Lung (tissue), 17 donors: ENCODE measurements at places on chromosomes 5 and 9.

DNA sequence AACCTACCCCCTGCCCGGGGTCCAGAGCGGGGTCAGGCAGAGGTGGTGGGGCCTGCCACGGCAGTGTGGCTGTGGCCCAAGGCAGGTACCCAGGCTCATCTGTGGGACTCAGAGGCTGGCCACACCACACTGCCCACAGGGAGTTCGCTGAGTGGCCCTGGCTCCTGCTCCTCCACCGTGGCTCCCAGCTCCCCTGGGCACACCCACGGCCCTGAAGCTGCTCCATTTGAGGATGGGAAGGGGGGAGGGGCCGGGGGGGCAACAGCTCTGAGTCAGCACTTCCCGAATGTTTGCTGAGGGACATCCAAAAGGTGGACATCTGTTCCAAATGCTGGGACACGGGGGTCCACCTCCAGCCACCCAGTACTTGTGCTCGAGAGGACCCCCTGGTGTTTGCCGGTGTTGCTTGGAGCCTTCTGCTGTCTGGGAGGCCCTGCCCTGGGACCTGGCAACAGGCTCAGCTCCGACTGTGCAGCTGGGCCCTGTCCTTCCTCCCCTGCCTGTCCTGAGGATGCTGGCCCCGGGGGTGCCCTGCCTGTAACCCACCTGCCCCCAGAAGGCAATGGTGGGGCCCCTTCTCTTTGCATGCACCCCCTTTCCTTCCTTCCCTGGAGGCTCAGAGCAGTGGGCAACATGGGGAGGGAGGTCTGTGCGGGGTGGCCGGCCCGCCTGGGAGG is 2.5 kb upstream of the NRARP start:
- no peak for DNase-seq

GRCh38 chr9:107874137-107874536 is 384.6 kb upstream of the KLF4 start:
- DNase-seq = no peak

- peak; percentile 76 for DNase-seq
Observed at GRCh38 chr9:18442629-18443491, 31.1 kb upstream of the ADAMTSL1 start.

DNA sequence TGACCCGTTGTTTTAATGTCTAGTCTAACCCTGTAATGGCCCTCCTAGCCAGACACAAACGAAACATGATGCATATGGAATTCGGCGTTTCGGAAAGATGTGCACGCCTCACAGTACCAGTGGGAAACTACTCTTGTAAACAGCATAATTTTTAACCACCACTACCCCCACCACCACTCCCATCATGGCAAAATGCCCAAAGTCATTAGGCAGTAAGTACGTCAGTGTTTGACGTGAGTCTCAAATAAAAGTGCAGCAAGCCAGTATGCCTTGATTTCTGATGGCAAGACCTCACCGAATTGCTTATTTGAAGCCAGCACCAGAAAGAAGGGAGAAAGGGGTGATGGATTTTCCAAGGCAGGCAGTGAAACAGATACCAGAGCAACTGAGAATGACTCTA is 71.4 kb downstream of the ADRB2 start:
- DNase-seq = no peak

DNA sequence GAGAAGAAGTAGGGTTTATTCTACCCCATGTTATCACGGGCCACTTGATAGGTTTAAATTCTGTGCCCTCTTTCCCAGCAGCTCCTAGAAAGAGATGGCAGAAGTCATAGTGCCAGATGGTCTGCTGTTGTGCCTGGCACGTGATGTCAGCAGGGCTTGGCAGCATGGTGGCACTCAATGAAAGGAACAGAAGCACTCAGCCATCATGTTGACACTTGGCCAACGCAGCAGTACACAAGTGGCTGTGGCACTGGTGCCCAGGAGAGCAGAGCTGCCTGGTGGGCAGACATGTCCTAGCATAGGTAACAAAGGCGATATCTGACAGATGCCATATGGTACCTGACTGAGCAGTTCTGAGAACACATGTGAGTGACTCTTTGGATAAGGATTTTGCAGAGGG is 796.4 kb upstream of the ACO1 start:
- DNase-seq = no peak

GRCh38 chr9:109267555-109267954 is 53.3 kb downstream of the EPB41L4B start:
- DNase-seq = no peak

GRCh38 chr9:105414947-105415661 is 32.7 kb upstream of the FSD1L start:
- peak; percentile 79 for DNase-seq

GRCh38 chr5:107771926-107772325 is 101.2 kb upstream of the EFNA5 start:
- no peak for DNase-seq

GRCh38 chr5:98839469-98840383 is 66.3 kb downstream of the RGMB start:
- DNase-seq = peak; percentile 55

- peak; percentile 25 for DNase-seq
Observed at GRCh38 chr9:91059713-91060112, 258.1 kb downstream of the SYK start.

GRCh38 chr9:134651226-134651905 is 9.8 kb downstream of the COL5A1 start:
- DNase-seq = no peak

DNA sequence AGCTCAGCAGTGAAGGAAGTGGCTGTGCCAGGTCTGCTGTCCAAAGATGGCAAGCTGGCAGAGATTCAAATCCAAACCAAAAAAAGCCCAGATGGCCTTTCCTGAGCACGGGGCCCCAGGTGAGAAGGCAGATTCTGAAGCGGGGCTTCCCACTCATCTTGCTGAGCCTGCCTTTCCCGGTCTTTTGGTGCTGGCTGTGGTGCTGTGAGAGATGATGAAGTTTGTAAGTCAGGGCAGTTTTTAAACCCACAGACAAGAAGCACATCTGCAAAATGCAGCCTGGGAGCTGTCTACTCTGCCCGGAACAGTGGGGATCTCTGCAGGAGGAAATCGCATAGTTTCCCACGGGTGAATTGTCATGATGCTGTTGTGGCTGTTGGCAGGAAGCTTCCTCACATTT is 85.0 kb upstream of the IRX4 start:
- DNase-seq = no peak

- peak; percentile 81 for DNase-seq
Observed at GRCh38 chr5:80408484-80409366, 861 bp downstream of the ZFYVE16 start.

DNA sequence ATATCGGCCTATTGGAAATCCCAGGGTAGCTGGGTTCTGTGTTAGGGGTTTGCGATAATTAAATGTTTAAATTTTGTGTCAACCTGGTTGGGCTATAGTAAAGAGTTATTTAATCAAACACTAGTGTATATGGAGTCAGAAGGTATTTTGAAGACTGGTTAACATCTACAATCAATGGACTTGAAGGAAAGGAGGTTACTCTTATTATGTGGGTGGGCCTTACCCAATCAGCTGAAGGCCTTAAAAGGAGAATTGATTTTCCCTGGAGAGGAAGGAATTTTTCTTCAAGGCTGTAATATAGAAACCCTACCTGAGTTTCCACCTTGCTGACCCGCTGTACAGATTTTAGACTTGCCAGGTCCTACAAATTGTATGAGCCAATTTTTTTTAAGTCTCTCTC is 411.4 kb downstream of the IRX1 start:
- no peak for DNase-seq

GRCh38 chr5:121273833-121274433 is 577.7 kb upstream of the FTMT start:
- no peak for DNase-seq

DNA sequence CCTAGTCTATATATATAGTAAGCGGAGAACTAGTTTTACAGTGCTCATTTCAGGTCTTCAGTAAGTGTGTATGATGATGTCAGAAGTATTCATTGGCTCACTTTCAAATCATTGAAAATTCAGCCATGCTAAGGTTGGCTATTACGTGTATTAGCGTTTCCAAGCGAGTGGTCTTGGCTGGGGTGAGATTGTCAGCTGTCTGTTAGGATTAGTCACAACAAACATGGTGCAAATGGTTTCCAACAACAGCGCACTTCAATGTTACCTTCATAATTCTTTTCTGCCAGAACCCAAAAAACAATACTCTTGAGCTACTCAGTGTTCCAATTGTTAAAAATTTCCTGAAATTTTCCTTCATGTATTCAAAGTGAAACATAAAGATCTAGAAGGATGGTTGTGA is 283.0 kb downstream of the AOPEP start:
- DNase-seq = no peak

DNA sequence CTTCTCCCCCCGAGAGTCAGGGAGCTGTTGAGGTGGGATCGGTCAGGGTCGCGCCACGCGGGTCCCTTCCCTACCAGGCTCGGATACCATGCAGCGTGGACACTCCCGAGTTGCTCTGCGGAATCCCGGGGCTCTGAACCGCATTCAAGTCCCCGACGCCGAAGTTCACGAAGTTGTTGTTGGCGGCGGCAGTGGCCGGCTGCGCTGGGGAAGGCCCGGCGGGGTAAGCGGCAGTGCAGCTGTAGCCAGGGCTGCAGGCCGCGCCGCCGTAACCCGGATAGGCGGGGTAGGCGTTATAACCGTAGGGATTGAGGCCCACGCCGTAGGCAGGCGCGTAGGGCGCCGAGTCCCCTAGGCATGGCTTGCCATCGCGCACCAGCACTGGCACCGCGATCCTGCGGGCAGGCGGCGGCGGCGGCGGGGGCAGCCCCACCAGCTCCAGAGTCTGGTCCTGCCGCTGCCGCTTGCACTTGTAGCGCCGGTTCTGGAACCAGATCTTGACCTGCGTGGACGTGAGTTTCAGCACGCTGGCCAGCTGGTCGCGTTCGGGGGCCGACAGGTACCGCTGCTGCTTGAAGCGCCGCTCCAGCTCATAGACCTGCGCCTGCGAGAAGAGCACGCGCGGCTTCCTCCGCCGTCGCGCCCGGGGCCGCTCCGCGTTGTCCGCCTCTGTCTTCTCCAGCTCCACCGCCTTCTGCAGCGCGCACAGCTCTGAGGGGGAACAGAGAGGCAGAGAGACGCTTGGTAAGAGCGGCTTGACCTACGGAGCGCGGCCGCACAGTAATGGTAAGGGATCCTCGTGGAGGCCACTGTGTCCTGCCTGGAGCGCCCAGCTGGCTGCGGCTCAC is 2.3 kb downstream of the NKX2-5 start:
- peak; percentile 14 for DNase-seq

DNA sequence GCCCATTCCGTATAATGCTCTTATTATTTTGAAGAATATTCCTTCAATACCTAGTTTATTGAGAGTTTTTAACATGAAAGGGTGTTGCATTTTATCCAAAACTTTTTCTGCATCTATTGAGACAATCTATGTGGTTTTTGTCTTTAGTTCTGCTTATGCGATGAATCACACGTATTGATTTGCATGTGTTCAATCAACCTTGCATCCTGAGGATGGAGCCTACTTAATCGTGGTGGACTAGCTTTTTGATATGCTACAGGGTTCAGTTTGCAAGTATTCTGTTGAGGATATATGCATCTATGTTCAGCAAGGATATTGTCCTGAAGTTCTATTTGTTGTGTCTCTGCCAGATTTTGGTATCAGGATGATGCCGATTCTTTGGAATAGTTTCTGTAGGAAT is 1070.3 kb upstream of the CDH18 start:
- DNase-seq = no peak

DNA sequence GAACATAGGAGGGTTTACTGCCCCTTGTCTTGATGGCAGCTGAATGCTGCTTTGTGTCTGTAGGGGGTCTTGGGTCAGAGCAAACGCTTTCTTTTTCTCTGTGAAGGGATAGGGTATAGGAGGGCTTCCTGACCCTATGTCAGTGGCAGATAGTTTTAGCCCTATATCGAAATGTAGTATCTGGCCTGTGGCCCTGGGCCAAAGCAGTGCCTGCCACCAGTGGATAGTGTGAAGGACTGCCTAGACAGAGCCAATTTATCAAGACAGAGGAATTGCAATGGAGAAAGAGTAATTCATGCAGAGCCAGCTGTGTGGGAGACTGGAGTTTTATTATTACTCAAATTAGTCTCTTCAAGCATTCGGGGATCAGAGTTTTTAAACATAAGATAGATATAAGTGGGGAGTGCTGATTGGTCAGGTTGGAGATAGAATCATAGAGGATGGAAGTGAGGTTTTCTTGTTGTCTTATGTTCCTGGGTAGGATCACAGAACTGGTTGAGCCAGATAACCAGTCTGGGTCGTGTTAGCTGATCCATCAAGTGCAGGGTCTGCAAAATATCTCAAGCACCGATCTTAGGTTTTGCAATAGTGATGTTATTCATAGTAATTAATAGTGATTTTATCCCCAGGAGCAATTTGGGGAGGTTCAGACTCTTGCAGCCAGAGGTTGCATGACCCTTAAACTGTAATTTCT is 178.5 kb downstream of the GDNF start:
- no peak for DNase-seq

DNA sequence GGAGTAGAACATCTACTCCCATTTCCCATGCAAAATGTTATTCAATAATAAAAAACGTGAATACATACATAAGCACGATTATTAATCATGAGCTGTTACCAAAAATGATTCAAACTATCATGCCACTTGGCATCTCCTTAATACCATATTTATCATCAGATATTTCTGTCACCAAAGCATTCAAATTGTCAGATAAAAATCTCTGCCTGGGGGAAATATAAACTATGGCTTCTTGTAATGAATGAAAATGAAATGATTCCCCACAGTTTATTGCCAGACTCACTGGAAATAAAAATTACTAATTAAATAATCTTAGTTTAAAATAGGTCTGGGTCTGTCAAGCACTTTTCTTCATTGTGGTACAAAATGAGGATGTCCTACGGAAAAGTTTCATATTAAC is 265.4 kb downstream of the EDIL3 start:
- DNase-seq = no peak

GRCh38 chr5:41097642-41098041 is 26.5 kb upstream of the MROH2B start:
- no peak for DNase-seq

GRCh38 chr5:118905196-118905595 is 83.2 kb downstream of the DTWD2 start:
- DNase-seq = no peak

DNA sequence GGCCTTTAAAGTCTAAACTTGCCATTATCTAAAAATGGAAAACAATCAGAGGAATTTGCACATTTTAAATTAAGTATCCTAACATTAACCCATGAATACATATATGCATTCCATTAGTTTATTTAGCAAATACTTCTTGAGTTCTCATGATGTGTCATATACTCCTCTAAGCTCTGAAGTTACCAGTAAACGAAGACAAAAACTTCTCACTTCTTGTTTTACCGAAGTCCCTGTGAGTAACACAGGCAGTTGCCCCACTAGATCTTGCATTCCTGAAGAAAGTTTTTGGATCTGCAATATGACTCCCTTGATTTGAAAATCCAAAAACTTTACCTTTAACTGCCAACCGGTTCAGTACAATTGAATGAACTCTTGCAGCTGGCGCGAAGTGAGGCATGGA is 439.0 kb upstream of the MPDZ start:
- DNase-seq = no peak
